HL-60 (cell line): ENCODE measurements at places on chromosomes 11 and 22.

DNA sequence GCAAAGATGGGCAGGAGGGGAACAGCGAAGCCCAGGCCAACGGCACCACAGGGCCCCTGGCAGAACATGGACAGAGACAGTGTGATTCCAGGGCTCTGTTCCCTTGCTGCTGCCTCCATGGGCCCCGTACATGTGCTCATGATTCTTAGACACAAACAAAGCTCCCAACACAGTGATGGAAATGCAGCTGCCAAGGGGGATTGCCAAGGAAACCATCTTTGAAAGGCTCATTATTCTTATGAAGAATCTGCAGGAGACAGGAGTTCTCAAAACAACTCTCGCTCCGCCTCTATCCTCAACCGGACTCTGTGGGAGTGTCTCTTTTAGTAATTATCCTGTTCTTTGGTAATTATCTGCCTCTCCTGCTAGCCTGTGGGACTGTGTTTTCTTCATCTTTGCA lies 32.2 kb downstream of the SERPINH1 start:
- no peak for DNase-seq

DNA sequence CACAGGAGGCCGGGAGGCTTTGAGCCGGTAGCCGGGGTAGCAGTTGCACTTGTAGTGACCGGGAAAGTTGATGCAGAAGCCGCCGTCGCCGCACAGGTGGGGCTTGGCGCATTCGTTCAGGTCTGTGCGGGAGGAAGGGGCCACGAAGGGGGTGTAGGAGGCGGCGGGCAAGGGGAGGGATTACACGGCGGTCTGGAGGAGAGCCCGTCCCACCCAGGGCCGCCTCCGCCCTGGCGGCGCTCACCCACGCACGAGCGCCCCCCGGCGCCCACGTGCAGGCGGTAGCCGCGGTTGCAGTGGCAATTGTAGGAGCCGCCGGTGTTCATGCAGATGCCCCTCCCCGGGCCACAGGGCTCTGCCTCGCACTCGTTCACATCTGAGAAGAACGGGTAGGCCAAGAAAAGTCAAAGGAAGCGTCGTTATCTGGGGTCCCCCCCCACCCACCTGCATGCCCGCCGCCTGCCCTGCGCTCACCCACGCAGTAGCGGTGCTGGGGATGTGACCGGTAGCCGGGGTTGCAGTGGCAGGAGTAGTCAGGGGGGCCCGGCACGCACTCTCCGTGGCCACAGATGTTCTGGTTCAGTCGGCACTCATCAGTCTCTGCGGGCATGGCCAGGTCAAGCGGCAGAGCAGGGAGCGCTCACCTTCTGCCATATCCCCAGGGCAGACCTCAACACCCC lies 10.6 kb downstream of the LTBP3 start:
- no peak for DNase-seq

DNA sequence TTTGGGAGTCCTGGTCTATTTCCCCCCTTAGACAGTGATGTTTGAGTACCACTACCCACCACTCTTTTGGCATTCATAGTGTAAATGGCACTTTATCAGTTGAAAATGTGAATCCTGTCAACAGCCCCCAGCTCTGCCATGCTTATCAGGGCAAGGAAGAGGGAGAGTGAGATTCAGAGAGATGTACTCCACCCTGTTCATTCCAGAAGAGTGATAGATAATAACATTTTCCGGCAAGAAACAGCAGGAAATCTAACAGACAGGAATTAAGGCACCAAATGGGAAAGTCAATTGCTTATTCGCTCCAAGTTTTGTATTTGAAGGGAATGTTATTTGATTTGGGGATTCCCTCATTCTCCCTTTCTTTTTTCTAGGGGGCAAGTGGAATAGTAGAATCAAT lies 681.9 kb downstream of the NTM start:
- DNase-seq: no peak

- no peak for DNase-seq
These were observed 73.4 kb downstream of the LINC01488 start for GRCh38 chr11:69554849-69555248.

- DNase-seq: no peak
These were observed 60.1 kb downstream of the FBLN1 start for GRCh38 chr22:45562537-45563361.

GRCh38 chr11:96328395-96329010 lies 14.5 kb downstream of the MAML2 start:
- no peak for DNase-seq

- no peak for DNase-seq
These were observed 97.1 kb upstream of the NAV2 start for GRCh38 chr11:19615341-19616183.

DNA sequence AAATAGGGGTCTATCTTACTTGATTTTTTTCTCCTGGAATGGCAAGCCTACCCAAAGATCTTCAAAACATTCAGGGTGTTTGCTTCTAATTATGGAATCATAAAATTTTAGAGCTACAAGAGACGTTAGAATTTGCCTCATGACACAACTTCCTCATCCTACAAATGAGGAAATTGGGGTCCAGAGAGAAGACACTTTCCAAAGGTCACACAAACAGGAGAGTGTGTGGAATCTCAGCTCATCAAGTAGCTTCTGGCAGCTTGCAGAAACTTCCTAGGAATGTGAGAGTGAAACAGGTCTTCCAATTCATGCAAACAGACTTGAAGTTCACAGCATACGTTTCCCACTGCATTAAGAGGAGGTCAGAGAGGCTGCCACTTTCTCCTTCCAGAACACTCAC lies 976.0 kb downstream of the OPCML start:
- DNase-seq: peak; percentile 44

DNA sequence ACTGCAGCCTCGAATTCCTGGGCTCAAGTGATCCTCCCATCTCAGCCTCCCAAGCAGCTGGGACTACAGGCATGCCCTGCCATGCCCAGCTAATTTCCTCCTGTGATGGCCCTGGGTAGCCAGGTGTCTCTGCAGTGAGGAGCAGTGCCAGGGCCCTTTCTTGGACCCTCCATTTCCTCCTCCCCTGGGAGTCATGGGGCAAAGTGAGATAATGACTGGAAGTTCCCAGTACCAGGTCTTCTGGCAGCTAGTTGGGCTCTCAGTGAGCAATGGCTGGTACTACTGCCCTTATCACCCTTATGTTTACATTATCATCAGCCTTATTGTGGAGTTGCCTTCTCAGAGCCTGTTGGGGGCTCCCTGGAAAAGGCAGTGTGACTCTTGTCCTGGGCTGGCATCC lies 17.6 kb downstream of the DAGLA start:
- DNase-seq: no peak

- no peak for DNase-seq
These were observed 275.0 kb downstream of the KIRREL3 start for GRCh38 chr11:126725521-126725920.

- DNase-seq: no peak
These were observed 25.2 kb upstream of the KCNJ11 start for GRCh38 chr11:17413414-17414316.

DNA sequence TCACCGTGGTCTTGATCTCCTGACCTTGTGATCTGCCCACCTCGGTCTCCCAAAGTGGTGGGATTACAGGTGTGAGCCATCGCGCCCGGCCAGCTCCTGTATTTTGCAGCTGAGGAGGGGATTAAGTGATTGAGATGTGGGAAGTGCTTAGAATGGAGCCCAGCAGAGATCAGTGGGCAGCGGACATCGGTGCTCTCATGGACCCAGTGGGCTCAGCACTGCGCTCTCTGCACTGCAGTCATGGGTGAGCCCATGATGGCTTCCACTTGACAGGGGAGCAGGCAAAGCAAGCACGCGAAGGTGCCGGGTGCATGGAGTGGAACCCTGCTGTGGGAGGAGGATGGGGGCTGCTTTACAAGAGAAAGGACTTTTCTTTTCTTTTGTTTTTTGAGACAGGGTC lies 9.1 kb upstream of the CCDC88B start:
- DNase-seq: no peak

- DNase-seq: no peak
These were observed 114.4 kb downstream of the CADM1 start for GRCh38 chr11:115389790-115390189.

DNA sequence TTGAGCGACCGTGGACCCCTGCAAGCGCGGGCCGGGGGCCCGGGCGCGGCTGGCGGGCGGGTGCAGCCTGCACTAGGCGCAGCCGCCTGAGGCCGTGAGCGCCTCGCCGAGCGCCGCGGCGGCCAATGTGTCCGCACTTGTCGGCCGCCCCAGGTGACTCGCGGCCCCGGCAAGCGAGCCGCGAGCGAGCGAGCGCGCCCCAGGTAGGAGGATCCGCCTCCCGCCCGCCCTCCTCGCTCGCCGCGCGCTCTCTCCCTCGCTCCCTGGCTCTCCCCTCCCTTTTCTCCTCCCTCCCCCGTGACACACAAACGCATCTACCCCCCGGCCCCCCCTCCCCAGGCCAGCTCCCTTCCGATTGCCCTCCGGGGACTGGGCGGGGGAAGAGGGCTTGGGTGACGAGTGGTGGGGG lies at the start of gene WNT7B:
TSS of gene WNT7B (minus strand) at position 160 of the 409 bp plus-strand sequence. CDS start 408 bp downstream, outside the sequence.
- DNase-seq: no peak

DNA sequence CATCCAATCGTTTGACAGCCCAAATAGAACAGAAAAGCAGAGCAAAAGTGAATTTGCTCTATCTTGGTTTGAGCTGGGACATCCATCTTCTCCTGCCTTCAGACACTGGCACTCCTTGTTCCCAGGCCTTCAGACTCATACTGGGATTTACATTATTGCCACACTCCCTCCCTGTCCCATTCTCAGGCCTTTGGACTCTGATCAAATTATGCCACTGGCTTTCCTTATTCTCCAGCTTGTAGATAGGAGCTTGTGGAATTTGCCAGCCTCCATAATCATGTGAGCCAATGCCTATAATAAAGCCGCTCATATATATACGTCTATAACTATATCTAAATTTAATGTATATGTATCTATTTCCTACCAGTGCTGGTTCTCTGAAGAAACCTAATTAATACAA lies 568.3 kb upstream of the KIRREL3 start:
- DNase-seq: no peak

DNA sequence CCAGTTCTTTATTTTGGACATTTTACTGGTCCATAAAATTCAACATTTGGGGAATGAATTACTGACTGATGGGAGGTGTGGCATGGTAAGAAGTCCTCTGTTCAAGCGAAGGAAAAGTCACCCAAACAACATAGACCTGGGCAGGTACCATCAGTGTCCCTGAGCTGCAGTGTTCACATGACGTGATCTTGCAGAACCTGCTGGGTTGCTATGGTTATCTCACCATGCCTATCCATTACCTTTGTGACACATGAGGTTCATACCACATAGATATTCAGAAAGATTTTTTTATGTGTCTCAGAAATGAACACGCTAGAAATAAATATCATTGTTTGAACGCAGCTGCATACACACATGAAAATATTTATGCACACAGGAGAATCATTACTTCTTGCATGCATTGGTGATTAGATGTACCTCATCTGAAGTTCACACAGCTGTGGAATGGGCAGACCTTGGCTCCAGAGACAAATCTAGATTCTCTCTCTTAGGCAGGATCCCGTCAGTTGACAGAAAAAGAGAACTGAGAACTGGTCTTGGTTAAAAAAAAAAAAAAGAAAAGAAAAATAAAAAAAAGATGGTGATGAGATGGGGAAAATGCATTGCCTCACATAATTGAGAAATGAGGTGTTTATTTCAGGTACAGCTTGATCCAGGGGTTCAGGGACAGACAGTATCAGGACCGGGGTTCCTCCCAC lies 21.4 kb upstream of the RCN1 start:
- DNase-seq: no peak

GRCh38 chr22:23828800-23829680 lies 9.8 kb downstream of the DERL3 start:
- no peak for DNase-seq

- no peak for DNase-seq
These were observed 93.8 kb upstream of the LMO1 start for GRCh38 chr11:8357505-8357888.

- no peak for DNase-seq
These were observed 8.2 kb downstream of the PHF21B start for GRCh38 chr22:45001653-45002052.

DNA sequence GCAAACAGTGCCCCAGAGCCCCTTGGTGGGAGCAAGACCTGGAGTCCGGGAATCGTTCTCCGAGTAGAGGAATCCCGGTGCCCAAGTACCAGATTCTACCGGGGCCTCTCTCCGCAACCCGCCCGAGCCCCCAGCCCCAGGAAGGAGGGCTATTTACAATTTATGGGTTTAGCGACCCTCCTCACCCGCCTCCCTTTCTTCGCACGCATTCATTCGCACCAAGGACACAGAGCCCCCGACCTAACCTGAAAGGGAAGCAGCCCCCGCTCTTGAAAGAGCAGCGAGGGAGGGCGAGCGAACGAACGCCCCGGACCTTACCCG lies 628 bp downstream of the LRP4 start:
- DNase-seq: no peak

GRCh38 chr11:68724293-68724692 lies 27.0 kb downstream of the TESMIN start:
- peak; percentile 85 for DNase-seq

- DNase-seq: no peak
These were observed 41.7 kb upstream of the ADA2 start for GRCh38 chr22:17260950-17261349.

- no peak for DNase-seq
These were observed 1302.8 kb upstream of the CNTN5 start for GRCh38 chr11:97717922-97718321.

- no peak for DNase-seq
These were observed 28.7 kb downstream of the LGR4 start for GRCh38 chr11:27443746-27444507.

GRCh38 chr11:6233984-6234386 lies 451 bp downstream of the FHIP1B start:
- DNase-seq: no peak

DNA sequence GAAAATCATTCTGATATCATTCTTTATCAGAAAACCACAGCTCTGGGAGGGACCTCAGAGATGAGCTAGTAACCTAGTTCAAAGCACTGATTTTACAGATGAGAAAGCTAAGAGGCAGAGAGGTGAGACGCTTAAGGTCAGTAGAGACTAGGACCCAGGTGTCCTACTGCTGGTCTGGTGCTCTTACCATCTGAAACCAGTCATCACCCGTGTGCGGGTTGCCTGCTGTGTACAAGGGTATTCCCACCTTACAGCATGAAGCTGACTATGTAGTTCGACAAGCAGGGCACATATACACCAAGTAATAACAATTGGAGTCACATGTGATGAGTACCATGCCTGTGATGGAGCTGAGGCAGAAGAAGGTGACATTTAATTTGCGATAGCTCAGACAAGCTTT lies 133.7 kb downstream of the ADAMTS15 start:
- DNase-seq: no peak

- no peak for DNase-seq
These were observed 18.3 kb upstream of the MICALL1 start for GRCh38 chr22:37887584-37888378.

DNA sequence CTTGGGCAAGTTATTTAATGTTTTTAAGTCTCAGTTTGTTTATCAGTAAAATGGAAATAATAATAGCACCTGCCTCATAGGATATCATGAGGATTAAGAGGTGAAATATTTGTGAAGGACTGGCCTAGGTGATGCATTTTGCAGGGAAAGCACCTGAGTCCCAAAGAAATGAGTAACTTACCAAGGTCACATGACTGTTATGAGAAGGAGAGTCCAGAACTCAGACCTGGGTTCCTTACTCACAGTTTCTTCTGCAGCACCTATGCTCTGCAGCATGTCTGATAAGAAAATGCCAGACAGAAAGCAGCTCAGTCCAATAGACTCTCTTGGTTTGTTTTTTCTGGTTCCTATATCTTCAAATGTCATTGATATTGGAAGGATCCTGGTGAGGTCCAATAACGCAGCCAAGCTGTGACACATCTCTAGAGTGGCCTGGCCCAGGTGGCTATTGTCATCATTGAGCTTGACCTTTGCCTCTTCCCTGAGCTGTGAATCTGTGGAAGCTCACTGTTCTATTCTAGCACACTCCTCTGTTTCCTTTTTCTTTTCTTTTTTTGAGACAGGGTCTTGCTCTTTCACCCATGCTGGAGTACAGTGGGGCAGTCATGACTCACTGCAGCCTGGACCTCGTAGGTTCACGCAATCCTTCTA lies 174.7 kb upstream of the NAV2 start:
- no peak for DNase-seq

- DNase-seq: peak; percentile 57
These were observed 82.2 kb upstream of the SEPTIN5 start for GRCh38 chr22:19631899-19632667.
